CD4-positive, CD25-positive, alpha-beta regulatory T cell (primary cell): ENCODE measurements at places on chromosomes 3 and 15. TPM values are rescaled to one million over a fixed set of nuclear protein-coding genes. Genes with fewer than 3 reads are reported as not detected.

DNA sequence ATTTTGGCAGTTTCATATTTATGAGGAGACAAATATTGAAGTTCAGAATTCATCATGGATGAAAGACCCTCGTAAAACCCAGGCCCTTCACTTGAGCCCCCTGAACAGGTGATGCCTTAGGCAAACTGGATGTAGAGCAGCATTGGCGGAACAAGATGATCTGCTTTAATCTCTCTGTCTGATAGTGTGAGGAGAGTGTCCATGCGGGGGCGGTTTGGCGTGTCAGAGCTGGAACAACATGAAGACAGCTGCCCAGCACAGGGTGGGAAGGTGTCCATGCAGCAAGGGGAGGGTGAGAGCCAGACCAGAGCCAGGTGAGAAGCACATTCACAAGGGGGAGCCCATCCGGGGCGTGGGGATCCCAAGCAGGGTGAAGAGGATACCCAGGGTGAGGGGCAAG, 31.8 kb upstream of the ANP32A start:
- no peak overlapping the region for H3K4me3 ChIP-seq
- DNase-seq: no peak
- no peak overlapping the region for H3K27ac ChIP-seq

DNA sequence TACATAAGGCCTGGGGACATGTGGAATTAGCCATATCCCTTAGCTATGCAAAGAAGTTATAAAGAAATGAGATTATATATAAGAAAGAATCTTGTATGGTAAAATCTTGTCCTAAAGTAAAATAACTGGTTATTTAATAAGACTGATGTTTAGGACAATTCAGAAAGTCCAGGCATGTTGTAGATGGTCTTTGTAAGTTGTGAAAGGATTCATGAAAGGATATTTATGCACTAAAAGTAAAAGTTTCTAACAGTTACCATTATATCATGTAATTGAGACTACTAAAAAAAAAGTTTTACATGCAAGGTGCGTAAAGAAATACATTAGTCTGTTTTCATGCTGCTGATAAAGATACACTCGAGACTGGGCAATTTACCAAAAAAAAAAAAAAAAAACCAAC, 146.3 kb downstream of the FMN1 start:
- H3K27ac ChIP-seq: no peak overlapping the region
- H3K27me3 ChIP-seq: no peaks in the 10 kb centered on the region
- DNase-seq: no peak
- no peaks in the 10 kb centered on the region for H3K4me1 ChIP-seq
- no peak overlapping the region for H3K4me3 ChIP-seq

GRCh38 chr3:74562558-74563269, 51.7 kb downstream of the CNTN3 start:
- no peaks in the 10 kb centered on the region for H3K27me3 ChIP-seq
- no peaks in the 10 kb centered on the region for H3K36me3 ChIP-seq
- no peak for DNase-seq
- no peak overlapping the region for H3K27ac ChIP-seq
- H3K4me1 ChIP-seq: no peaks in the 10 kb centered on the region

- no peak overlapping the region for H3K27ac ChIP-seq
- H3K36me3 ChIP-seq: no peaks in the 10 kb centered on the region
- no peak for DNase-seq
- peaks cover 12% of the 10 kb centered on the region for H3K4me1 ChIP-seq
Measured at GRCh38 chr3:194107107-194107506, 28.8 kb upstream of the HES1 start.

DNA sequence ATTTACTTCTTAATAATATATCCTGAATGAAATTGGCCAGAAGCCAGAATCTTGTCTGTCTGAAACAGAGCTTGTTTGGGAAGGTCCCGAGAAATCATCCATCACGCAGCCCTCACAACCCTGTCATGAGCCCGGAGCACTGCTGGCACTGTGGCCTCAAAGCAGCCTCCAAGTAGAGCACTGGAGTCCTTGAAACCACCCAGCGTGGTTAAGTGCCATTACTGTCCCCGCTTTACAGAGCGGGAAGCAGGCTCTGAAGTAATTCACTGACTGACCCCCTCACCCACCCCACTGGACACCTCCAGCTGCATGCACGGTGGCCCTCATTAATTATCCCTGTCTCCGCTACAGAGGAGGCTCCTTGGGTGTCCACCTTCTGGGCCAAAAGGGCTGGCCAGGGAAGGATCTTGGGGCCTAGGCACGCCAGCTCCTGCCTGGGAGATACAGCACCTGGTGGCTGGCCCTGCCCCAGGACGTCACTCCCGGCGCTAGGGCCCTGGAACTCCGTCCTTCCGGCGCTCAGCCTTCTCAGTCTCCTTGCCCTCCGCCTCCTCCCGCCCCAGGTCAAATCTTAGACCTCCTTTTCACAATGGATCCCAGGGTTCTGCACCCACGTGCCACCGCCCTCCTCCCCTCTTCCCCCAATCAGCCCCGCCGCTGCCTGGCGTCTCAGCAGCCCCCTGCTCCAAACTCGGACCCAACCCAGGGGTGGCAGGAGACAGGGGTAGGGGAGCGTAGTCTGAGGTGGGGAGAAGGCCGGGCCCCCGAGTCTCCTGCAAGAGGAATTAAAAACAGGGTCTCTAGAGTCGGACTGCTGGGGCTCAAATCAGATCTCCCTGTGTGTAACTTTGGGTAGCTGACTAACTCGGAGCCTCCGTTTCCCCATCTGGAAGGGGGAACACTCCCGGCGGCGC, 1.1 kb downstream of the TKT start:
- peak; percentile 69 for DNase-seq
- peak overlapping the region; percentile 66 for H3K27ac ChIP-seq
- H3K4me3 ChIP-seq: peak overlapping the region; percentile 74
- H3K27me3 ChIP-seq: no peaks in the 10 kb centered on the region
- H3K36me3 ChIP-seq: no peaks in the 10 kb centered on the region

- no peak overlapping the region for H3K27ac ChIP-seq
- H3K4me1 ChIP-seq: no peaks in the 10 kb centered on the region
- no peaks in the 10 kb centered on the region for H3K27me3 ChIP-seq
- H3K4me3 ChIP-seq: no peak overlapping the region
Measured at GRCh38 chr15:78200276-78200930, 34.0 kb downstream of the ACSBG1 start.

DNA sequence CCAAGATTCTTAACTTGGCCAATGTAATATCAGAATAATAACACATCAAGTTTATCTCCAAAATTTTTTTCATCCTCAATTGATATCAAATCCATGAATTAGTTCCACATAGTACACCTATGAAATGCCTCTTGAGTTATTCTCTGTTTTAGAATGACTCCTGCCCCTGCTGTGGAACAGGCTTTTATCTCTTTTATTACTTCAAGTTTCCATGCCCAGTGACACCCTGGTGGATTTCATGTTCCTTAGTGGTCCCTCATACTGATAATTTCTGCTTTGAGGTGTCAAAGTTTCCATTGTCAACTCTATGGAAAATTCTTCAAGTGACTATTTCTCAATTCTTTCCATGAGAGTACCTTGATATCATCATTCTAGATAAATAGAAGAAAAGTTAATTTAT, 24.6 kb downstream of the PLSCR1 start:
- H3K4me1 ChIP-seq: no peaks in the 10 kb centered on the region
- H3K27me3 ChIP-seq: no peaks in the 10 kb centered on the region
- no peak overlapping the region for H3K4me3 ChIP-seq
- H3K27ac ChIP-seq: no peak overlapping the region
- no peaks in the 10 kb centered on the region for H3K36me3 ChIP-seq
- no peak for DNase-seq

SERINC4 gene
- total RNA-seq: not detected

LNP1 gene
- 0.74 TPM for total RNA-seq

SNX22 gene
- 0.20 TPM for total RNA-seq

ZNF80 gene
- total RNA-seq: 1.7 TPM

FBXL2 gene
- total RNA-seq: not detected

GPR62 gene
- not detected for total RNA-seq
